Germinal center (tissue), 1 donor: ENCODE measurements at places on chromosomes 16 and 17.

DNA sequence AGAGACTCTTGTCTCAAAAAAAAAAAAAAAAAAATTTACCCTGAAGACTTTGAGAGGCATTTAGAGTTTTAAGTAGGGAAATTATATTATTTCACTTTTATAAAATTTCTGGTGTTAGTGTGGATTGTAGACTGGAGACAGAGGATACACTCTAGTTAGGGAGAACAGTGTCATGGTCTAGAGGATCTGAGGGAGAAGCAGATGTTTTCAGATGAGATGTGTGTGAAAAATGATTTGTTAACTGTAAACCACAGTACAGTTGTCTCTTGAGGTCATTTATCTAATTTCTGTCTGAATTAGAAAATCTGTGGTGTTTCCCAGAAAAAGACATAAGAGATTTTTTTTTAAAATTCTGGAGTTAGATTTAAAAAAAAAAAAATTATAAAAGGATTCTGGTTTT is 54.8 kb downstream of the NUP88 start:
- no peak for DNase-seq

DNA sequence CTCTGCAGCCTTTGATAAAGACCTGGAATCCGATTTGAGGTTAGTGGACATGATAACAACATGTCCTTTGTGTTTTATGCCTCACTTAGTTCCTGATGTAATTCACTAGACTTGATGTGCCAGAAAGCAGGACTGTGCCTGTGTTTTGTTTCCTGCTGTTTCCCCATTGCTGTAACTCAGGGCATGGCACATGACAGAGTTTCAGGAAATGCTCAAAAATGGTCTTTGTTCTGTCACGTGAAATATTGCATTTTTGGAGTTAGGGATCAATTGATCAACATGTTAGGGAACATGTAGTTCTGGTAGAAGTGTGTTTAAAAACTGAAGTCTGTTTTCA is 32.8 kb downstream of the DHX38 start:
- DNase-seq: no peak

DNA sequence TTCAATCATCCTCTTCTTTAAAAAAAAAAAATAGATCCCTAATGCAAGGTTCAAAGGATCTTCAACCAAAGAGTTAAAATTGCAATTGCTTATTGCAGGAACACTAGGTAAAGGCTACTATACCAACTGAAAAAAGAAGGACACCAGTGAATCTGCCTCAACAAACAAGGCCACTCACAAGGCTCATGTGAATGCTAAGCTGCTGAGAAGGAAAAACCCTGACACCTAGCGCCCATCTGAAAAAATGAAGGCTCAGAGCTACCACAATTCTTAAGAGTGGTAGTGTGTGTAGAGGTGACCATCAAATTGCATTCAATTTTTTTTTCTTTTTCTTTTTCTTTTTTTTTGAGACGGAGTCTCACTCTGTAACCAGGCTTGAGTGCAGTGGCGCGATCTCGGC is 201.6 kb upstream of the C17orf78 start:
- no peak for DNase-seq

DNA sequence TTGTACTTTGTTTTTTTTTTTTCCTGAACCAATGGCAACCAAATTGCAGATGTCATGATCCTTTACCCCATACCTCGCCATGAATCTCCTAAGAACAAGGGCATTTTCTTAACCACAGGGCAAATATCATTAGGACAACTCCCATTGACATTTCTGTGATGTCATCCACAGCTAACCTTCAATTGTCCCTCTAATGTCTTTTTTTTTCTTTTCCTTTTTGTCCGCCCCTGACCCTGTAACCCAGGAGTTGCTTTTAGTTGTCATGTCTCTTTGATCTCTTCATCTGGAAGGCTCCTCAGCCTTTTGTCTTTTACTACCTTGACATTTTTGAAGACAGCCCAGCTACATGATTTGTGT is 410 bp upstream of the NAGPA start:
- DNase-seq: no peak

DNA sequence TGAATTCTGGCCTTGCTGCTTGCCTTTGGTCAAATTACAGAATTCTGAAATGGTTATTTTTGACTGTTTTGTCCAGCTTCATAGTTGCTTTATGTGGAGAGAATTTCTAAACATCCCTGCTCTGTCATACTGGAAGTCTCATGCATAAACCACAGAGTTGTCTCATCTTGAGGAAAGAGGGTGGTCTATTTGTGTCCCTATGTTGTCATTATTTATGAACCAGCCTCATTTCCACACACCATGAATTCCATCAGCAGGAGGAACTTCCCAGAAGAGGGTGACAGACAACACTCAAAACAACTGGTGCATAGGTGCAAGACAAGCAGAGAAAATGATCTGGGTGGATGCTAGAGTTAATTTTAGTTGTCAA is 525.8 kb upstream of the GOT2 start:
- DNase-seq: no peak

GRCh38 chr17:80337195-80337895 is 76.7 kb downstream of the RNF213 start:
- DNase-seq: no peak

DNA sequence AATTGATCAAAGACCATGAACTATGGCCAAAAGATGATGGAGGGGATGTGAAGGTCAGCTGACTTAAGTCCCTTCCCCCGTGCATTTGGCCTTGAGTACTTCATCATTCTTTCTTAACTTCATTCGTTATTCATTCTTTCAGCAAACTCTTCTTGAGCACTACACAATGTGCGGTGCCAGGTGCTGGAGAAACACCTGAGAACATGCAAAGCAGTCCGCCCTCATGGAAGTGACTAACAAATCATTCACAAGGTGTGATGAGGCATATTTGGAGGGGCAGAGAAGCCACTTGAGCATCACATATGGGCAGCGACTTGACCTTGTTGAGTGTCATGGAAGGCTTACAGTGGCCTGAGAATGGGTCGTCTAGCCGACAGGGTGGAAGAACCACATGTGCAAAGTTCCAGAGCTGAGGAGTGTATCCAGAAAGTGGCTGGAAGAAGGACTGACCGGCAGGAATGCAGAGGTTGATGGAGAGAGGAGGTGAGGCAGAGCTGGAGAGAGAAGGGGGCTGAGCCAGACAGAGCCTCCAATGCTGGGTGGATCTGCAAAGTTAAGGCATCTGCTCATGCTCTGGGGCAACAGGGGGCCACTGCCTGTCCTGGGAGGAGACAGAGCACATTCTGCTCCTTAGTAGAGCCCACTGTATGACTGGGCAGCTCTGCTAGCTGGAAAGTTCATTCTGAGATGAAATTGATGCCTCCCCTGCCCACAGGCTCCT is 25.1 kb upstream of the EIF1 start:
- no peak for DNase-seq

DNA sequence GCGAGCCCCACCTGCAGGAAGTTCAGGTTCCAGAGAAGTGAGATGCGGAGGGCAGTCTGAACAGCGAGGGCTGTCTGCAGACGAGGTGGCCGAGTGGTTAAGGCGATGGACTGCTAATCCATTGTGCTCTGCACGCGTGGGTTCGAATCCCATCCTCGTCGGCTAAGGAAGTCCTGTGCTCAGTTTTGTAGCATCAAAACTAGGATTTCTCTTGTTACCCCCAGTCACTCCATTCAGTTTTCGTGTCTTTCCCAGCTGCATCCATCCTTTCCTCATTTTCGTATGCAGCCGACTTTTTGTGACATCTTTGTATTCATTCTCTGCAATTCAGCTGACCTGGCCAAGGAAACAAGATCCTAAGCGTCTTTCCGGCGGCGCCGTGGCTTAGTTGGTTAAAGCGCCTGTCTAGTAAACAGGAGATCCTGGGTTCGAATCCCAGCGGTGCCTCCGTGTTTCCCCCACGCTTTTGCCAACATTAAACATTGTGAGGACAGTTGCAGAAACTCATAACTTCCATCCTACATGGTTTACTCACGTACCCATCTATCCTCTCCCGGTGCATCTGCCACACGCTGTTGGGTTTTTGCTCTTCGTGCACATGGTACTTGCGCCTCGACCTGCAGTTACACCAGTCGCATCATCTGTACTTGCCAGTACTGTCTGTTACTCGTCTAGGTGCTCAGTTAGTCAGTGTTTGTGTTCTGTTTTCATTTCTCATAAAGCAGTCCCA is 3.0 kb downstream of the BORCS6 start:
- DNase-seq: peak; percentile 68

- no peak for DNase-seq
Measured at GRCh38 chr16:50821586-50821985, 79.7 kb downstream of the CYLD start.

- DNase-seq: no peak
Measured at GRCh38 chr16:75230471-75231110, 11.8 kb downstream of the CTRB1 start.

DNA sequence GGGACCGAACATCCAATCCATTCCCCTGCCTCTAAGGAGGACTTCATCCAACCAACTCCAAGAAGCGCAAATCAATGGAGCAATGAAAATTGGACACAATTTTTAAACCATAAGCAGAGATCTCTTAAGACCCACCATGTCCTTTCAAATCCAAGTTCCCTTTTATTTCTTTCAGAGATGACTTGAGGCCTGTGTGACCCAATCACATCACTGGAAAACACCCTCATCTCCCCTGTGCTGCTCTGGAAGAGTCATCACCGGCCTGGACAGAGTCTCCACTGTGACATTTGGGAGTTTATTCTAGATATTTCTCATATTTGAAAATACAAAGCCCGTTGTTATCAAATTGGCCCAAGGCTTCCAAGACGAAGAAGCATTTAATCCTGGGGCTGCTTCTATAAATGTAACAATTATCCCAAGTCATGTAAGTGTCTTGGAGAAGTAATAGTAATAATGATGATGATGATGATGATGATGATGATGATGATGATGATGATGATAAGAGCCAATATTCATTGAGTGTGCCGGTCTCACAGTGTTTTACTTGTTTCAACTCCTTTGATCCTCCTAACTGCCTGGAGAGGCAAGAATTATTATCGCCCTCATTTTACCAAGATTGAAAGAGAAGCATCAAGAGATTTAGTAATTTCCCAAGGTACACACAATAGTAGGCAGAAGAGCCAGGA is 72.1 kb downstream of the COPRS start:
- DNase-seq: no peak

- DNase-seq: no peak
Measured at GRCh38 chr16:26016989-26017388, 325.2 kb downstream of the HS3ST4 start.

- no peak for DNase-seq
Measured at GRCh38 chr16:959232-960040, 11.3 kb downstream of the LMF1 start.
